ENCODE measurements at places on chromosomes 13 and 19.
A peak's percentile ranks its signal among the peaks of the same experiment; 100 is the strongest.

DNA sequence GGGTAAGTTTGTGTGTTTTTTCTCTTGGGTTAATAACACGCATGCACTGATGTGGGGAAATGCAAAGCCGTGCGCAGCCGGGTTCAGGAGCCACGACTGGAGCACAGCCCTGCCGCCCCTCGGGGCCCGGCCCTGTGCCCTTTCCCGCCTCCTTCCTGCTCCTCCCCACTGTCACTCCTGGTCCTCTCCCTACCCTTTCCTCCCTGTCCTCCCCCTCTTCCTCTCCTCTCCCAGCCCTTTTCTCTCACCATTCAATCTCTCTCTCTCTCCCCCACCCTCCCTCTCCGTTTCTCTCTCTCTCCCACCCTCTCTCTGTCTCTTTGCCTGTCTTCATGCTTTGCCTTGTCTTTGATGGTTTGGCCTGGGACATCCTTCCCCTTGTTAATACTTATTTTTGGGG is 27.2 kb downstream of the PLEKHJ1 start:
- DNase-seq = no peak

GRCh38 chr19:33312065-33312464 is 9.7 kb upstream of the CEBPA start:
- DNase-seq = no peak

DNA sequence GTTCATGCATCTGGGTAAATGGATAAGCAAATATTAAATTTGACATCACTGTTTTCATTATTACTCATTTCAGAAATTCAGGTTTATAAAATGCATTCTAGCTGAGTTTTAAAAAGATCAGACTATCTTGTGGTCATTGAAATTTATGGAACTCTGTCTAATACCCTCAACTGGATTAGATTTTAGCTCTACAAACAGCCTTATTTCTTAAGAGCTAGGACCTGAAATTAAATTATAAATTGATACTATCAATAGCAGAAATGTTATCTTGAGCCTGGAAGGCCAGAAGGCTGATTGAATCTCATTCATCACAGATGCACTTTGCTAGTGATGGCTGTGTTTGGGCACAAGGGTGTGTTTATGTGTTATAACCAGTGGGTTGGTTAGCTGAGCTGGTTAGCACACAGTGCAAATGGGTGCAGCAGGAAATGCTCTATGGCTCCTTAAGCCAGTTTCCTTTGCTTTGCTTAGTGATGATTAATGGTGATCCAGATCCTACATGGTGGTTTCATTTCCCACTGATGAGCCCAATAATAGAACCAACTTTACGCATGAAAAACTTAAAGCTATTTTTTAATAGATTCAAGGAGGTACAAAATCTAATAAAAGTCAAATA is 310.8 kb upstream of the KLF12 start:
- no peak for DNase-seq

GRCh38 chr19:14138576-14139265 is 2.3 kb upstream of the ASF1B start:
- DNase-seq = no peak

DNA sequence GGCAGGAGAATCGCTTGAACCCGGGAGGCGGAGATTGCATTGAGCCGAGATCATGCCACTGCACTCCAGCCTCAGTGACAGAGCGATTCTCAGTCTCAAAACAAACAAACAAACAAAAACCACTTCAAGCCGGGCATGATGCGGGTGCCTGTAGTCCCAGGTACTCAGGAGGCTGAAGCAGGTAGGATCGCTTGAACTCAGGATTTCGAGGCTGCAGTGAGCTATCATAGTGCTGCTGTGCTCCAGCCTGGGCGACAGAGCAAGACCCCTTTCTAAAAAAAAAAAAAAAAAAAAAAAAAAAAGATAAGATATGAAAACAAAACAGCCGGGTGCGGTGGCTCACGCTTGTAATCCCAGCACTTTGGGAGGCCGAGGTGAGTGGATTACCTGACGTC is 12.9 kb downstream of the PPP1R14A start:
- no peak for DNase-seq

GRCh38 chr13:30744681-30745077 is 9.3 kb downstream of the ALOX5AP start:
- no peak for DNase-seq

GRCh38 chr13:43023289-43023963 is at the start of gene DNAJC15:
DNAJC15 (plus strand) TSS chr13:43023586; CDS start chr13:43023627, 41 bp downstream.
- DNase-seq = peak; percentile 84

- no peak for DNase-seq
Observed at GRCh38 chr13:48189171-48189570, 43.8 kb upstream of the ITM2B start.

GRCh38 chr13:76796851-76797250 is 89.4 kb downstream of the KCTD12 start:
- DNase-seq = no peak

DNA sequence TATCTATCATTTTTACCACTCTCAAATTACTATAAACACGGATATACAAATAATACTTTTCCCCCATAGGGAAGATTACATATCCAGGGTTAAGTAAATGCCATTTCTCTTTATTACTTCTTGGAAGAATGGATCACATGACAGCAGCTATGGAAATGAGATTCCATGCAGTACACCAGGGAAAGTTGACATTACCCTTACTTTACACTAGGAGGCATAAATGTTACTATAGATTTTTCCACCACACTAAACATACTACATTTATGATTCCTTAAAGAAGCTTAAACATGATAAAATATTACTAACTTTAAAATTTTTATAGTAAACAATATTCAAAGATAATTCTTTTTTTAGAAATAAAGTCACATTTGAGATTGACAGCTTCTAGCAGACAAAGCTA is 611.4 kb downstream of the PCDH9 start:
- DNase-seq = no peak

DNA sequence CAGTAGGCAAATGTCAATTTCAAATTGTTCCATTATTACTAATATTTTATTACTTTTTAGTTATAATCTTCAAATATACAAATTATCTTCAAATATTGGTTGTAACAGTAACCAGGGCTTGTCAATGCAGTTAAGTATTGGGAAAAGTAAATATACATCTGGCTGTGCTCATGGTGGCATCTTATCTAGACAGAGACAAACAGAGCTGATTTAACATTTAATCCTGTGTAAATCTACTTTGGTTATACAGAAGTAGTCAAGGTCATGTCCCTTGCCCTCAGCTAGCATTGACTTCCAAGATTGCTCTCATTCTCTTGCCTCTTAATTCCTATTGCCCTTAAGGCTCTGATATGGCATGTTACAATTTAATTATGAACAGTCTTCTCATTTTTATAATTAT is 98.4 kb upstream of the KLHL1 start:
- DNase-seq = no peak

DNA sequence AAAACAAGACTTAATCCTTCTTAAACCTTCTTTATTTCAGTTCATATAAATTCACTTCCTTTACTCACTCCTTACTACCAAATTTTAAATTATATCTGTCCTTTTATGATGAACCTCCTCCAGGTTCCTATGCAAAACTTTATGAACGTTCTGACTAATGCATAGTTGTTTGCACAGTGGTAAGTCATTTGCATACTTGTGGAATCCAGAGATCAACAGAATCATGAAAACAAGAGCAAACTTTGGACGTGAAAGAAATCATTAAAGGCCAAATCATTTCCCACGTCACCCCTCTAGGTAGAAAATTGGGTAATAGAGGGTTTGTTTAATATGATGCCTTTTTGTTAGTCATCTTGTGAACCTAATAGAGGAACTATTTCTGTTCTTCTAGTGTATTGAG is 32.3 kb upstream of the MYCBP2 start:
- no peak for DNase-seq

GRCh38 chr19:8251025-8251472 is 41.9 kb downstream of the CERS4 start:
- DNase-seq = no peak

DNA sequence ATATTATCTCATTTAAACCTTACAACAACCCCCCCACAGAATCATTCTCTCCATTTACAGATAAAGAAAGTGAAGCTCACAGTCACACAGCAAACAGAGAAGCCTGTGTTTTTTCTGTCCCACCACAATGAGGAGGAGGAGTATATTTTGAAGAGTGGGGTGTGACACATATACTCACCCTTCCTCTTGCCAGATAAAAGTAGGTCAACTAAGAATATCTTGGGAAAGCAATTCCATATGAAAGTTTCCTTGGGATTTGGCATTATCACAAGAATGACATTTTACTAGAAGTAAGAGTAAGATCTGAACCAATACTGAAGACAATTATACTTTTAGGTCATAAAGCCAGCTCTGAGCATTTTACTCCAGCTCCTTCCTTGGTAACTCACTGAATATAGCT is 287.5 kb upstream of the HTR2A start:
- no peak for DNase-seq

- no peak for DNase-seq
Observed at GRCh38 chr13:112737294-112737693, 47.5 kb downstream of the ATP11A start.

GRCh38 chr19:52094526-52095130 is 937 bp downstream of the ZNF841 start:
- DNase-seq = no peak

GRCh38 chr19:44755219-44755618 is 6.7 kb downstream of the BCL3 start:
- no peak for DNase-seq

GRCh38 chr19:13012690-13013608 is 17.7 kb downstream of the NFIX start:
- peak; percentile 32 for DNase-seq

- no peak for DNase-seq
Observed at GRCh38 chr13:23845105-23845725, 44.0 kb downstream of the MIPEP start.

DNA sequence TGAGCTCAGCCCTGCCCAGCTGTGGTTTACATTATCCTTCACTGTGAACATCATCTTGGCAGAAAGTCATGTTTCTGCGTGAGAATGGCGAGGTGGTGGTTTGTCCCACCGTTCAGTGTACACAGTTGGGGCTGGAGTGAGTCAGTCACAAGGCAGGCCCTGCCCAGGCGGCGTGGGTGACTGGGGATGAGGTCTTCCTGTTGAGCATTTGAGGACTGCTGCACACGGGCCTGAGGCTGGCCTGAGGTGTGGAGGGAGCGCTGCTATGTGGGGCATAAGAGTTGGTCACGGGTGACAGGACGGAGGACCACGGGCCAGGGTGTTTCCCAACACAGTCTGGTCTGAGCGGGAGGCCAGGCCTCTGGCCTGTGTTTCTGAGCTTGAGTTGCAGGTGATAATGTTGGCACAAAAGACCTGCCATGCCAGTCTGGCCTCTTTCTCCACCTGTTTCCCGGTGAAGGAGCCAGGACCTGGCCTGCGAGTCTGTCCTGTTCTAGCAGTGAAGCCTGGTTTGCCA is 13.4 kb upstream of the C19orf33 start:
- no peak for DNase-seq

GRCh38 chr19:30309176-30309575 is 63.0 kb upstream of the ZNF536 start:
- no peak for DNase-seq

GRCh38 chr13:52359534-52359933 is 46.4 kb downstream of the THSD1 start:
- DNase-seq = no peak
